ENCODE measurements at places on chromosomes 6 and 20.

DNA sequence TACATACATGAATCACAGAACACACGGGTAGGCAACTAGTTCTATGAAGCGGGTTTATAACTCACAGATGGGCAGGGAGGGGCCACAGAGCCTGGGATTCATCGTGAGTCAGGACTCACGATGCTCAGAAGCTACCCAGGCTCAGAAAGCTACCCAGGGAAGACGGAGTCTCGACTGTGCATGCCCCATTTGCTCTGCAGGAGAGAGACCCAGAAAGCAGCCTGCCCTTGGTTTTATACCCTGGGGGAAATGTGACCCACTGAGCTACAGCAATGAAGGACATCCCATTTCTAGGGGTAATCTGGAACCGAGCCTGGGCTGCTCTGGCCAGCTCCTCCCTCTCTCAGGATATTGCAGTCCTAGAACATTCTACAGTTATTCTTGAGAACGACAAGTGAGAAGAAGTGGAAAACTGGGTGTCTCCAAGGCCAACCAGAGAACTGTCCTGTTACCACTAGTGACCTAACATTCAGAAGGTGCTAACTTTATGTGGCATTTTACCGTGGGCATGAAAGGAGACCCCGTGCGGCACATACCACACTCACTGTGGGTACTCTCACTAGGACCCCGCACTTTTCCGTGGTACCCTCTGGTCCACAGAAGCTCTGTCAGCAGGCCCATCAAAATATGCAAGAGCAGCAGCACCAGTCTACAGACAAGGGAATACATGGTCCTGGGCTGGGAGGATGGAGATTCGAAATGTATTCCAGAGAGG, 201.9 kb upstream of the PMEPA1 start:
- no peak for DNase-seq

- no peak for DNase-seq
These were observed 140.9 kb downstream of the NCOA3 start for GRCh38 chr20:47642624-47643023.

GRCh38 chr20:18133962-18134361, 3.7 kb upstream of the KAT14 start:
- no peak for DNase-seq

- DNase-seq = no peak
These were observed 127.1 kb upstream of the AHI1 start for GRCh38 chr6:135624402-135625295.

GRCh38 chr6:2378046-2378657, 132.7 kb upstream of the GMDS start:
- DNase-seq = no peak

- DNase-seq = no peak
These were observed 92.1 kb downstream of the RNF217 start for GRCh38 chr6:125054331-125054730.

- DNase-seq = no peak
These were observed 52.4 kb downstream of the RALY start for GRCh38 chr20:34045930-34046725.

GRCh38 chr6:24270011-24270410, 87.8 kb downstream of the DCDC2 start:
- DNase-seq = no peak

DNA sequence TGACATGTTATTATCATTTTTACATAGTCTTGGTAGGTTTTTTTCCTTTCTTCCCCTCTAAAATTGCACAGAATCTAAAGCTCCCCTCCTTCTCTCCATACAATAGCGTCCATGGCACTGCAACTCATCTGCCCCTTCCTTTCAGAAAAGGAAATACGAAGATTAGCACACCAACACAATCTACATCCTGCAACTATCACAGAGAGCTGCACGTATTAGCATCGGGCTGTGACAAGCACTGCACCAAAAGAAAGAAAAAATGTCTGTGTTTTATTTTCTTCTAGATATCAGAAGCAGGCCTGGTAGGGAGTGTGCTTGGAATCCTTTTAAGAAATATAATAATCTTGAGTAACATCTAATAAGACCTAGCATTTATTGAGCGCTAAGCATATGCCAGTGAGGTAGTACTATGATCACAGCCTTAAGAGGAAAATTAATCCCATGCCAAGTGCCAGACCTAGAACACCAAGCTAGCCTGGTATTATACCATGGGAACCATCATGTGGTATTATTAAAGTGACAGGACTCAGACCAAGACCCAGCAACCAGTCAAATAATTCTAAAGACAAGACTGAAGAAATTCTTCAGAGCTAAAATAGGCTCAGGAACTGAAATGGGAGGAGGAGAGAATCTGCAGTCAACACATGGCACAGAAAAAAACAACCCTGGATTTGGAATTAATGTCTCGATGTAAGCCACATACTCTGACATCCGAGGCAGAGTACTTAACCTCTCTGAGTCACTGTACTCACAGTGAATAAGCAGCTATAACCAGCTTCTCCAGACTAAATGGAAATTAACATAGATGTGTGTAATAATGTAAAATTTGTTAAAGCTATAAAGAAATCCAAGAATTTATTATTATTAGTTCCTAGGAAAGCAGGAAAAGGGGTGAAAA, 124.3 kb downstream of the IPCEF1 start:
- no peak for DNase-seq

GRCh38 chr6:160428818-160429619, 80.8 kb downstream of the SLC22A3 start:
- DNase-seq = no peak

GRCh38 chr20:61891916-61892649, 173.6 kb downstream of the TAF4 start:
- peak; percentile 17 for DNase-seq

- no peak for DNase-seq
These were observed 30.5 kb upstream of the KCNB1 start for GRCh38 chr20:49513009-49513408.

DNA sequence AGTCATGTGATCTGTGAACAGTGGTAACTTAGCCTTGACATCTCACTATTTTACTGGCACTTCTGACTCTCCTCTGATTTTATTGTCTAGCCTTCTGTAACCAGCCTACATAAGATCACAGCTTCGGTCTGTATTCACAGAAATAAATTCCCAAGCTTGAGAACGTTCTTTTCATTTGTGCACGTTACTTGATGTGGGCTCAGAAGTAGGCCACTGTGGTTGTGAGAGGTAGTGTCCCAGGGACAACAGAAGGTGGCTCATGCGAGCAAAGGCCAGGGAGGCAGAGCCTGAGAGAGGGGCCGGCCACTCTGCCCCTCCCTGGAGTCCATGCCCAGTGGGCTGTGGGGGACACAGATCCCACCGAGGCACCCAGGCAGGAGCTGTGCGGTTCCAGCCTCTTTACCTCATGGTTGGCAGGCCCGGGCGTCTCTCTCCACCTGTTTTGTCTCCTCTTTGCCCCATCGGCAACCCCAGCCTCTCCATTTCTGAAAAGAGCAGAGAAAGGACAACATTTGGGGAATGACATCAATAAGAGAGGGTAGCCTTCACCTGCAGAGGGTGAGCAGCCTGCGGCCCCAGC, 207.5 kb upstream of the CST7 start:
- no peak for DNase-seq

DNA sequence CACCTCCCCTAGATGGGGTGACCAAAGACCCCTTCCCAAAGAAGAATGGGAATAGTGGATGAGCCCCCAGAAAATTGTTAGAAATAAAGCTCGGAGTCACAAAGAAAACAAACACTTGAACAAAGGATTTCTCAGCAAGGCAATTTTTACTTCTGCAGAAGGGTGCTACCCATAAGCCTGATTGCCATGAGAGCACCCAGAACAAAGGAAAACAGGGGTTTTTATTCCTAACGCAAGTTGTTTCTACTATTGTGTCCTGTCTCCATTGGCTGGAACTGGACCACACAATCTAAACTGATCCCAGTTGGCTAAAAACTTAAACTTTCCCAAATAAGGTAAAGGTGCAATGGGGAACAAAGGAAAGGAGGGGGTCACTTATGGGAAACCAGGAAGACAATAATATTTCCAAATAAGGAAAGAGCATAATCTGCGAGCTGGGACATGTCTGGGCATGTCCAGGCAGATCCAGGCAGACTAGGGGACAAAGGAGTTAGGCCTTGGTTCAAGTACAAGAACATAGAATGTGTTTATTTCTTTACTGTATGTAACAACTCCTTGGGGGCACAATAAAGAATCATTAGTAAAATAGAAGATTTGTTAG, 20.0 kb downstream of the HLA-B start:
- DNase-seq = no peak

All from spleen (tissue), 13 donors.